ENCODE measurements at places on chromosomes 12 and 14.

GRCh38 chr12:2531371-2531770 is 263.4 kb upstream of the FKBP4 start:
- DNase-seq, result no peak

- peak; percentile 18 for DNase-seq
Observed at GRCh38 chr12:57272337-57273151, 21.6 kb upstream of the STAC3 start.

DNA sequence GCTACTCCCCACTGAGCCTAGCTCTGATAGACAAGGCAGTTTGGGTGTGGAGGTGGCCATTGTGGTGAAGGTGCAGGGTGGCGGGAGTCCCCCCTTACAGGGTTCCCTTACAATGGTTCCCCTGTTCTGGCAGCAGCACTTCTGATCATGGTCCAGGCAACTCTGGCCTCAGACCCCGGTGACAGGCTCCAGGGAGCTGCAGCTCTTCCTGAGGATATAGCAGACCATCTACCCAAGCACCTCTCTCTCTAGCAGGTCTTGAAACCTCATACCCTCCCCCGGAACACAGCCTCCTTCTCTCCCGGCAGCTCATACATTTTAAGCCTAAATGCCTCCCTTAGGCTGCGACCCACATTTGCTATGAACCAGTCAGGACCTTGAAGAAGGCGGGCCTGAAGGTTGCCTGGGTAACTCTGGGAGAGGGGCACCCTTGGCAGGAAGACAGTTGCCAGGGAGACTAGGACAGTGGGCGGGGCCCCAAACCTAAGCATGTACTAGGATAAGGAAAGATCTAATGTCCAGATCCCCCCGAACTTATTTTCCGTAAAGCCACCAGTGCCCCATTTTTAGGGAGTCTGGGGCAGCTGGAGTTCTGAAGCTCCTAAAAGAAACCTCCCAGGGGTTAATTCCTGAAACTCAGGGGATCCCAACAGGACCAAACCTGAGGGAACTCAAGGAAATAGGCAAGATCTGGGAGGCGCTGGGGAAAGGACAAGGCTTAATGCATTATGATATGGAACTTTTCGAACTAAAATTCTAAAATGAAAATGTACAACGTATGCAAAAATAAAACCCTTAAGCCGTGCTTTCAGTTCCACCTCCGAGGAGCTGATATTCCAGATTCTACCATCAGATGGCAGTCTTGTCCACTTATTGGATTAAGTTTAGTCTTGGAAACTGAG is 4.5 kb upstream of the GDF11 start:
- DNase-seq, result peak; percentile 94

DNA sequence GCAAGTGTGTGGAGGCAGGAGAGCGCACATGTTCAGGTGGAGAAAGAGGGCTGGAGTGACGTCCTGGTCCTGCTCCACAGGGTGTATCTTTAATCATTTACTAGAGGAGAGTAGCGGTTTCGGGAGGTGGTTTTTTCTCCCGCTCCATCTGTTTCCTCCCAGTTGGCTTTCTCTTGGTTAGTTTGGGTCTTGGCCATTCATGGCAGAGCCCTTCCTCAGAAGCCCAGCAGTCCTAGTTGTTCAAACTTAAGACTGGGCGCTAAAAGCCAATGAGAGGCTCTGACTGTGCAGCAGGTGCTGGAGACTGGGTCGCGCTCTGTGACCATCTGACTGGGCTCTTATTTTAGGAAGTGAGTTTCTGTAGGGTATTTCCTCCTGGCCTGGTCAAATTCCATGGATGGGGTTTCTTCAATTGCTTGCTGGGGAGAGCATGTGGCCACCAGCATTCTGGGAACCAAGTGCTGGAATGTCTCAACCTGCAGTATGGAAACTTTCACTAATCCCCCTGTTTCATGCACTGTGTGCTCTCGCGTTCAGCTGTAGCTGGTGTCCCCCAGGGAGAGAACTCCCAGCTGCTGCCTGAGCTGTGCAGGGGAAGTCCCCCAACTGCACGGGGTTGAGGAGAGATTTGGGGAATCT is 27.4 kb upstream of the TSPAN9 start:
- peak; percentile 80 for DNase-seq

DNA sequence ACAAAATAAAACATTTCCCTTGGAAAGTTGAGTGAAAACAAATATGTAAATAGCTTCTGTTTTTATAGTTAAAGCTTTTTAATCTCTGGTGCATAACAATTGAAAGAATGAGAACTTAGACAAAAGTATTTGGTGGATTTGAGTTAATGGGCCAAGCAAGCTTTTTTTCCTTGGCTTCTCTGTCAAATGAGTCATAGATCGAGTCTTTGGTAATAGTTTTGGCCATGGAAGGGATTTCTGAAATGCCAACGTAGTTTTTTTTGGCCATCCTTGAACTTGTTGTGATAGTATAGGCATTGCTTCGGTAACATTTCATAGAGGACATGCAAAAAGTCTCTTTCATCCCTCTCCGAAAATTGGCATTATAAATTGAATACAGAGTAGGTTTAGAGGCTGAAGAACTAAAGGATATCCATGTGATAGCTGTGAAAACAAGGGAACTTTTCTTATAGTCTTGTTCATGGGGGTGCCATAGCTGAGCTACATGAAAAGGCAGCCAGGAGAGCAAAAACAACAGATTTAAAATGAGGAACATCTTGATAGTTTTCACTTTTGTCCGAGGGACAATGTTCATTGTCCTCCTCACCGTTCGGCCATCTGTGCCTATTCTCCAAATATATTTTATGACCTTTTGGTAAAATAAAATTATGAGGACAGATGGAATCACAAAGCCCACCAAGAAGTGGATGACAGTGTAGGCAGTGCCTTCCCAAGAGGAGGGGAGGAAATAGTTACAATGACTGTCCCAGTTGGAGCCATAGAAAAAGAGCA is 34.7 kb downstream of the GPR19 start:
- DNase-seq, result peak; percentile 69

DNA sequence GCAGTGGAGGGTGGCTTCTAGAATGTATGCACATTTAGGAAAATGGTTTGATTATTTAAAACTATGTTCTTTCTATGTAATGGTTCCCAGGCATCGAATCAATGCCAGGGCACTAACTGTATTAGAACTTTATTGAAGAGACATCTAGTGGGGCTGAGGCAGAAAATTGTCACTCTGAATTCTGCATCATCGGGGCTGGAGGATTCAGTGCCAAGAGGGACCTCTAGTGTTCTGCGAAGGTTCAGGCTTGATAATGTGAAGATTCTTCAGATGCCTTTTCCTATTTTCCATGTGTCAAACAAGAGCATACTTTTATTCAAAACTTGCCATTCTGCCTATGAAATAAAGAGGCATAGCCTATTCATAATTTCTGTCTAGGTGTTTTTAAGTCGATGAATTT is 146.3 kb downstream of the CAND1 start:
- peak; percentile 59 for DNase-seq

- DNase-seq, result no peak
Observed at GRCh38 chr12:129900306-129900705, 3.5 kb downstream of the TMEM132D start.

- DNase-seq, result no peak
Observed at GRCh38 chr14:78286210-78286609, 116.0 kb downstream of the NRXN3 start.

DNA sequence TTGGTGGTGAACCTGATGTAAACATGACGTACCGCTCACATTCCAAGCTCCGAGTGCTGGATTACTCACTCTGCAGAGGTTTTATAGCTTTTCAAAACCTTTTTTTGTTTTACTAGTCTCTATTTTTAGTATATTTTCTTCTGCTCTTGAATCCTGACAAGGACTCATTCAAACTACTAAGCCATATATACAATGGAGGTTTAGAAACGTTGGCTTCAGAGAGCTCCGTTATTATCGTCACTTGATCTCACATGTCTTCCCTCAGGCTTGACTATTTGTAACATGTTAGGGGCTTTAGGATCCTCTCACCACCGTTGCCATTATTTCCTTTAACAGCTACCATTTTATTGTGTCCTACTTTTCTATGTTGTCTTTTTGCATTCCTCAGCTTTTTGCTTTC is 1321.5 kb upstream of the FLRT2 start:
- no peak for DNase-seq

DNA sequence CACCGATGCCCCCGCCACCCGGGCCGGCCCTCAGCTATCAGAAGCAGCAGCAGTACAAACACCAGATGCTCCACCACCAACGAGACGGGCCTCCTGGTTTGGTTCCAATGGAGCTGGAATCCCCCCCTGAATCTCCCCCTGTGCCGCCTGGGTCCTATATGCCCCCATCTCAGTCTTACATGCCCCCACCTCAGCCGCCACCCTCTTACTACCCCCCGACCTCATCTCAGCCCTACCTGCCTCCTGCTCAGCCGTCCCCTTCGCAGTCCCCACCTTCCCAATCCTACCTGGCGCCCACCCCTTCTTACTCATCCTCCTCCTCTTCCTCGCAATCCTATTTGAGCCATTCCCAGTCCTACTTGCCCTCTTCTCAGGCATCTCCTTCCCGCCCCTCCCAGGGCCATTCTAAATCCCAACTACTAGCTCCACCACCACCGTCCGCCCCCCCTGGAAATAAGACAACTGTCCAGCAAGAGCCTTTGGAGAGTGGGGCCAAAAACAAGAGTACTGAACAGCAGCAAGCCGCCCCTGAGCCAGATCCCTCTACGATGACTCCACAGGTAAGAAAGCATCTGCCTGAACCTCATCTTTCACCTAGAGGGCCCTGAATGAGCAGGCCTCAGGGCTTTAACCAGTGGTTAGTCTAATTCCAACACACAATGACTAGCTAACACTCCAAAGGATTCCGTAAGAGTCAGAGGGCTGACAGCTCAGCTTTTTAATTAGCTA is 851 bp downstream of the YLPM1 start:
- no peak for DNase-seq

GRCh38 chr12:123401753-123402683 is 18.1 kb downstream of the KMT5A start:
- no peak for DNase-seq

DNA sequence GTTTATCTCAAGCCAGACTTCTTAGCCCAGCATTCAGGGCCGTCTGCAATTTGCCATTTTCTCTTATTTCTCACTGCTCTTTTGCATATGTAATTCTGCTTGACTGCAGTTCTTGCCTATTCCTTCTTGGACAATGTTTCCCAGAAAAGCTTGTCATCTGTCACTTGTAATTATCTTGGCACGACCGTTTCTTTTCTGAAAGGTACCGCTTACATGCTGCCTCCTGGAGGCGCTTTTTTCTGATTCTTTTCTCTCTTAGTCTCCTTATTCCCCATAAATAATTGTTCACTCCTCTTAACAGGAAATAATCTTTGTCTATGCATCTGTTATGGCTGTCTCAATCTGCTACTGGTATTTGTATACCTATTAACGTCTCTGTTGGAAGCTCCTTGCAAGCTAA is 1.2 kb upstream of the ALDH1L2 start:
- no peak for DNase-seq

Data from ACHN (cell line).